Right renal cortex interstitium (tissue), 3 donors: ENCODE measurements at places on chromosomes 6 and 20. TPM values are rescaled to one million over a fixed set of nuclear protein-coding genes. Genes with fewer than 3 reads are reported as not detected.
A peak's percentile ranks its signal among the peaks of the same experiment; 100 is the strongest.

GRCh38 chr20:43187476-43188233, 2.1 kb downstream of the PTPRT start:
- peak; percentile 53 for DNase-seq

GRCh38 chr6:16461491-16461890, 223.1 kb downstream of the GMPR start:
- no peak for DNase-seq

DNA sequence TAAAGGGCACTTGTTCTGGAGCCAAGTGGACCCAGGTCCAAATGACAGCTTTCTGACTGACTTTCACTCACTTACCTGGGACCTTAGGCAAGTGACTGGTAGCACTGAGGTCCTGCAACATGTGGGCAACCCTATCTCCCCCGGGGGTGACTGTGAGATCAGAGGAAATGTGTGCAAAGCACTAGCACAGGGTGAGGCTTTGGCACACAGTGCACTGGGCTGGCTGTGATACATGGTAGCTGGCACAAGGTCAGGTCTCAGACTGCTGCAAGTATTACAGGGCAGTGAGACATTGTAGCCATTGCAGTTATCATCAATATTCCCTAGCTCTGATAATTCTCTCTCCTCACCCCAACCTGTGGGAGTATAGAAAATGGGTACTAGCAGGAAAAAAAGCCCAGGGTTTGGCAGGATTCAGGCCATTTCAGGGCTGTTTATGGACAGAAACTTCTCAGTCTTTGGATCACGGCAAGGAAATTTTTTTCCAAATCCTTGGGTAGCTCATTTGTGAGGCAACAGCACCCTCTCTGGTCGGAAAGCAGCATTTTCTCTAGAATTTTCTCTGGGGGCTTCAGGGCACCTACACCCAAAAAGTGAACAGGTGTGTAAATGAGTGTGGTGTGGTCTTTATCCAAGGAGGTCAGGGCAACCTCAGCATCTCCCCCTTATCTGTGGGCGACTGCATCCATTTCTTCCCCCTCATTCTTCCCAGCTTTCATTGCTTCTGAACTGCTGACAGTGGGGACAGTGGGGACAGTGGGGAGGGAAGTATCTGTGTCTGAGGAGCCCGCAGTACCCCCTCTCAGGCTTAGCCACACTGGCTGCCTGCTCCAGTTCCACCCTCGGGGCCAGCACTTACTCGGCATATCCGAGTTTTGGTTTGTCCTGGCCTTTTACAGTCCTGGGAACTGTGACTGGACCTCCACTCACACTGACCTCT, 148.7 kb upstream of the PHACTR3 start:
- no peak for DNase-seq

DNA sequence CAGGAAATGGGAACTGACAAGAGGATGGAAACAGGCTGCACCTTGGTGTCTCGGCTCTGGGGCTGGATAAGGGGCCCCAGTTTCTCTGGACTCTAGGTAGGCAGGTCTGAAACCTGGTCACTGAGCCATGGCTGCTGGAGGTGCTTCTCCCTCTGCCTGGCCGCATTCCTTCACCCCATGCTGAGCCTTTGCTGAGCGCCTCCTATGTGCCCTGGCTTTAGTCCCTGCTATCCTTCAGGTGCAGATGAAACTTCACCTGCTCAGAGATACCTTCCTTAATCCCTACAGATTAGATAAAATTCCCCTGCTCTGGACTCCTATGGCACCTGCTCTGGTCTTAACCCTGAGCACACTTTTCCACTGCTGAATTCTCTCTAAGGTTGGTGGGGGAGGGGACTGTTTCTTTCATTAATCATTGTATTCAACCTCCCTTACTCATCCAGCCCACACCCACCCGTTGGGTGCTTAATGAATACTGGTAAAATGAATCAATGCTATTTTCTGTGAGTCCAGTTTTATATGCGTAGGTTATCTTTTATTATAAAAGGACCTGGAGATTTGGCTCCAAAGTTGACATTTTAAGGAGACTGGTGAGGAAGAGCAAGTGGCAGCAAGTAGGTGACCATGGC, 19.3 kb downstream of the MYLK4 start:
- DNase-seq, result no peak

DNA sequence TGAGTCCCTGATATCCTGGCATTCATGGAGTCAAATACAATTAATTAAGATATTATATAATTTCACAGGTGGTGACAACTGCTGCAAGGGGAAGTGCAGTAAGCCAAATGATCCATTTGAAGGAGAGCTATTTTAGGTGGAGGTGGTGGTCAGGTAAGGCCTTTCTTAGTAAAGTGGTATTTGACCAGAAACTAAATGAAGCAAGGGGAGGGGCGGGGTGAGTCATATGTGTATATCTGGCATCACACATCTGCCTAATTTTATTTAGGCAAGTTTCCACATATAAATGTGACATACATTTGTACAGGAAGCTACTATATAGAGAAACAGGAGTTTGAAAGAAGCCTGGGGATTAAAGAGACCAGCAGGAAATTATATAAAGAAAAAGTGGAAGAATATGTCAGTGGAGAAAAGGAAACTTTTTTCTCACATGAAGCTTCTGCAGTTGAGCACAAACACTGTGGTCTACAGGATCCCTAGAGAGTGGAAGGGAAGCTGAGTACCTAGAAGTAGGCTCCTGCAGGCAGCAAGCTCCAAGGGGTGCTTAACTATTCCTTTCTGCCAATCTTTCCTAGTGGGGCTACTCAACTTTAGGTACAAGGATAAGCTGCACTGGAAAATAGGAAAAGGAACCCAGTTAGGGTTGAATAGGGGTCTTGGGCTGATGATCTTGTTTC, 99.6 kb downstream of the OGFRL1 start:
- no peak for DNase-seq

DNA sequence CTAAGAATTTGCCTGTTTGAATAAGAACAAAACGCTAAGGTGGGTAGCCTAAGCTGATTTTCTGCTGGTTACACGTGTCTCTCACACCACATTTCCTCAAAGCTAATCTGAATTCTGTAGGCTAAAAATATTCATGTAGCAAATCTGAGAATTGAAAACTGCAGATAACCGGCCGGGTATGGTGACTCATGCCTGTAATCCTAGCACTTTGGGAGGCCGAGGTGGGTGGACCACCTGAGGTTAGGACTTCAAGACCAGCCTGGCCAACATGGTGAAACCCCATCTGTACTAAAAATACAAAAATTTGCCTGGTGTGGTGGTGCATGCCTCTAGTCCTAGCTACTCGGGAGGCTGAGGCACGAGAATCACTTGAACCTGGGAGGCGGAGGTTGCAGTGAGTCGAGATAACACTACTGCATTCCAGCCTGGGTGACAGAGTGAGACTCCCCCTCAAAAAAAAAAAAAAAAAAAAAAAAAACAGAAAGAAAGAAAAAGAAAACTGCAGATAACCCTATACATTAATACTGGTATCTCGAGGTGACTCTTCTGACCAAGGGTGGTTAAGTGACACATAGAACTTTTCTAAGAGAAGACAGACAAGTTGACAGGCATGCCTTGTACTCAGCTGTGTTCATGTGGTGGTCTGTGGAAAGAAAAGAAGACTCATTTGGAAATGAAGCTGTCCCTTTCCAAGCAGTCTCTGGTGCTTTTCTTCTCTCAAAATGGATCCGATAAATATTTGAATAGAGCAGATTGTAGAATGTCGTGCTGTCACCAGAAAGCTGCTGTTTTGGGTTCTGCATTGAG, 24.7 kb upstream of the ASXL1 start:
- DNase-seq, result no peak

- no peak for DNase-seq
Measured at GRCh38 chr20:41335591-41335990, 5.0 kb upstream of the LPIN3 start.

- DNase-seq, result no peak
Measured at GRCh38 chr6:77383026-77383425, 80.3 kb downstream of the HTR1B start.

DNA sequence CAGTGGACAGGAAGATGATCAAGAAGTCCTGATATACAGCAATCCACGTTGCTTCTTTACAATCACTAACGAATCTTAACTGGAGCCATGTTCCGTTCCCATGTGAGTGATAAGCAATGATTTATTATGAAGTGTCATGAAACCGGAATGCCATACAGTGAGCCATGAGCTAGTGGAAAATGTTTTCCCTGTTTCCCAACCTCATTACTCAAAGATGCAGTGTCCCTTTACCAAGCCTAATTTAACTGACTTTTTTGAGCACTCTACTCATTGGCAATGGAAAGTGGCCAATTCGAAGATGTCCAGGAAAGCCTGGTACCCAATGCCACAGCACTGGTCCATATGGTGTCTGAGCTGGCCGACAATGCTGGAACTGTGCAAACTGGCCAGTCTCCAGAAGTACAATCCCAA, 148.3 kb downstream of the ZNF217 start:
- DNase-seq, result no peak

DNA sequence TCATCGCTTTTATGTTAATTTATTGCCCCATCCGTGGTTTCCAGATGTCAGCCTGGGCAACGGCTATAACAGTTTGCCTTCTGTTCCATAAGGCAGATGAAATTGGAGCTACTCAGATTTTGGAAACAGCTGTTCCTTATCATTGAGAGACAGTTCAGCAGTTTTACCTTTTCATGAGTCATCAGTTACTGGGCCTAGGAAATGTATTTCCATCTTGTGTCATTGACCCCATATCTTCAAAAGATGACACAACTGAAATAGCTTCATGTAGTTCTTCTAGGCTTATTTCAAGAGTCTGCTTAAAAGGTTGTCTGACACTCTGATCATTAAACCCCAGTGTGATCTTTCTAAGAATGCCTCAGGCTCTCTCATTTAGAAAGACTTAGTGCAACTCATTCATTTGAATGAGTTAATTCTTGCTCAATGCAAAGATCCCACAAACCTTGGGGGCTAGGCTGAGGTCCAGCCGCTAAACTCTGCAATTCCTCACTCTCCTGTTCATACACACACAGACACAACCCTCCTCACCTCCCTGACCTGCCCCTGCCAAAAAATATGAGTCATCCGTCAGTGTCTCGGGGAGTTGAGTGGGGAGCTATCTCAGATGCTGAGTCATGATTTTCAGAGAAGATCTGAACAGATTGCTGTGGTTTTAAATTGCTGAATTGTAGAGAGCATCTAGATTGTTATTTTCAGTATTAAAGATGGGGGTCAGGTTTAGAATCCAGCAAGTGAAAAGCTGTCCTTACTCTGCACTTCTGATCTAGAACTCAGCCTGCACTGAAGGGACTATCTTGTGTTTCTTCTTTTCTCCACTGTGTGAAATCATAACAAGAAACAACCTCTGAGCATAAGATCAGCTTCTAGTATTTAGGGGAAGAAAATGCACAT, 61.8 kb downstream of the RPP40 start:
- DNase-seq, result no peak

- DNase-seq, result no peak
Measured at GRCh38 chr6:112343977-112344376, 3.2 kb upstream of the RFPL4B start.

DNA sequence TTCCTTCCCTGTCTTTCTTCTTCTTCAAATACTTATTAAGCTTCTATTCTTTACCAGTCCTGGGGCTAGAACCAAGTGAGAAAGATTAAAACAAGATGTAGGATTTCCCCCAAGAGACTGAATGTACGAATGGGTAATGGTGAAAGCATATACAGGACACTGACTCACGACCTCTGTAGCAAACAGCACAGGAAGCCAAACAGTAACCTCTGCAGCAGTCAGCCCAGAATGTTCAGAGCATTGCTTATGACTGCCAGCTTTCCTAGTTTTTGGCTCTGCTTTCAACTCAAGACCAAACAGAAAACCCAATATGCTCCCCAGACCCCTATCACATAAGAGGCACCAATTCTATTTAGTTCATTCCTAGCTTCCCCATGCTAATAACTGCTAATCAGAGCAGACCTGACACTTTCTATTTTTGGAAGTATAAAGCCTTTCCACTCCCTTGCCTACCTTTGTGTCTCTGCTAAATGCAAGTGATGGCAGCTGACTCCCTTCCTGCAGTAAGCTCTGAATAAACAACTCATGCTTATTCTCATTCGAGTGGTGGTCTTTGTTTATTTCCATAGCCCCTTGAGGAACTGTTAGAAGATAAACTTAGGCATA, 690.6 kb downstream of the EPM2A start:
- no peak for DNase-seq

DNA sequence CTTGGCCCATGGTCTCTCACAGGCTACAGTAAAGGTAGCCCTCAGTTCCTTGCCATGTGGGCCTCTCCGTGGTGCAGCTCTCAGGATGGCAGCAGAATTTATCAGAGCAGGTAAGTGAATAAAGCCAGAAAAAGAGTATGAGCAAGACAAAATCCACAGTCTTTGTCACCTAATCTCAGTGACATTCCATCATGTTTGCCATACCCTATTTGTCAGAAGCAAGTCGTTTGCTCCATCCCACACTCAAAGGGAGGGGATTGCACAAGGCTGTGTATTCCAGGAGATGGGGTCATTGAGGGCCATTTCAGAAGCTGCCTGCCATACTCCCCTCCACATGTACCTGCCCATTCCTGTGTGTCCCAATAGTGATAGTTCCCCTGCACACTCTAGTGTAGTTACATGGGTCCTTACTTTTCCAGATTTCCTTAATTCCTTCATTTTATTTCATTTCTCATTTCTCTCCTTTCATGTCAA, 24.2 kb downstream of the ISM1 start:
- no peak for DNase-seq

DNA sequence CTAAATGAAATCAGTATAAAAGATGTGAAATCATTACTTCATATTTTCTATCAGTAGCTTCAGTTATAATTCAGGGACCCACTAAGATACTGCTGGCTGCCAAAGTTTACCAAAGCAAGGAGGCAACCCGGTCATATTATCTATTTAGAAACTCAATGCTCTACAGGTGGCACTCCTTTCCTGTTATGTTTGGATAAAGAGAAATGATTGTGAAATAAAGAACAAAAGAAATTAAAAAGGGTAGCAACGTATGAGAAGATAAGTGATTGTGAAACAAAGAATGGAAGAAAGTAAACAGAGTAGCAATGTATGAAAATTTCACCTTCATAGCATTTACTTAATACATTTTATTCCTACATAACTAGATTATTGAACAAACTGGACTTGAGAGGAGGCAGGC, 45.2 kb downstream of the RSPH3 start:
- no peak for DNase-seq

GRCh38 chr6:89048985-89049384, 31.6 kb upstream of the PNRC1 start:
- no peak for DNase-seq

Gene GRIK2
- polyA plus RNA-seq, result 17.3 TPM

Gene ARMH2
- polyA plus RNA-seq, result not detected

Gene IMPG1
- 1.9 TPM for polyA plus RNA-seq

Gene KHDC1
- 8.5 TPM for polyA plus RNA-seq
